ENCODE measurements at places on chromosomes 1 and 21.
A peak's percentile ranks its signal among the peaks of the same experiment; 100 is the strongest.

DNA sequence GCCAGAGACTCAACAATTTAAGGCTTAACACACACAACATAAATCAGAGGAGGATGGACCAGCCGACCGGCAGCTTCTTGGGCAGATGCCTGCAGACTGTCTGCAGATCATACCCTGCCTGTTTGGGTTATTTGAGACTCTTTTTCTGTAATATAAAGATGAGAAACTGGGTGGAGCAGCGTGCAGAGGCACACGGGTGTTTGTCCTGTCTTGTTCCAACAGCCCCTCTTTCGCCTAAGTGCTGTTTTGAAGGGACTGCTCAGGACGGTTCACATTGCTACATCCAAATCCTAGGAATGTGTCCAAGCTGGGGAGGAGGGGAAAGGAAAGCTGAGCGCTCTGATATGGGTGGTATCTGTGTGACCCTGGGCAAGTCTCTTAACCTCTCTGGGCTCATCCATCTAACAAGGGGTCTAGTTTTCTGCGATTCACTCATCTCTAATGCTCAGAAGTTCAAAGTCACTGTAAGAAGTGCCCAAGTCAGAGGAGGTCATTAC lies 149.9 kb downstream of the CLIC6 start:
- DNase-seq = no peak

GRCh38 chr1:43366179-43366578 lies 1.6 kb downstream of the ELOVL1 start:
- DNase-seq = no peak

GRCh38 chr1:10490286-10490970 lies 15.7 kb downstream of the PEX14 start:
- DNase-seq = no peak

DNA sequence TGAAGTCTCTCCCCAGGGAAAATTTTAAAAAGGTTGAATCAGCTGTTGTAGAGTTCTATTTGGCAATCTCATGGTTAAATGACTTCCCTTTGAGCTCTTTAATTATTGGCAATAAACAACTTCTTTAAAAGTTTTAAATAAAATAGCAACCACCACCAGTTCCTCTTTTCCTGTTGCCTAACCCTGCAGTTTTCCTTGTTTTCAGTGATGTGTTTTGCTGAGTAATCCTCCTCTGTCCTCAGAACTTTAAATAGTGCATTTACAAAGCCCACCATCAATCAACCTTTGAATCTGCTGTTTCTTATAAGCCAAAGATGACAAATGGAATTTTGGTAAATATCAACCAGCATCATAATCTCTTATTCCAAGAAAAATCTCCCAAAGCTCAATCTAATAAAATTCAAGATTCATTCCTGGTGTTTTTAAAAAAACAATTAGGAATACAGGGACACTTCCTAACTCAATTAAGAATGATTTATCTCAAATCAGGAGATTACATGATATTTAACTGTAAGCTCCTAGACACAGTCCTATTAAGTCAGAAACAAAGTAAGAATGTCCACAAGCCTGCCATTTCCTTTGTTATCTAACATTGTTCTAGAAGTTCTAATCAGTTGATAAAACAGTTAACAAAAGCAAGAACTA lies 14.8 kb downstream of the AVPR1B start:
- DNase-seq = no peak

- DNase-seq = no peak
Observed at GRCh38 chr1:107934578-107934977, 30.4 kb downstream of the VAV3 start.

GRCh38 chr21:15414057-15414456 lies 315.7 kb upstream of the USP25 start:
- DNase-seq = no peak

DNA sequence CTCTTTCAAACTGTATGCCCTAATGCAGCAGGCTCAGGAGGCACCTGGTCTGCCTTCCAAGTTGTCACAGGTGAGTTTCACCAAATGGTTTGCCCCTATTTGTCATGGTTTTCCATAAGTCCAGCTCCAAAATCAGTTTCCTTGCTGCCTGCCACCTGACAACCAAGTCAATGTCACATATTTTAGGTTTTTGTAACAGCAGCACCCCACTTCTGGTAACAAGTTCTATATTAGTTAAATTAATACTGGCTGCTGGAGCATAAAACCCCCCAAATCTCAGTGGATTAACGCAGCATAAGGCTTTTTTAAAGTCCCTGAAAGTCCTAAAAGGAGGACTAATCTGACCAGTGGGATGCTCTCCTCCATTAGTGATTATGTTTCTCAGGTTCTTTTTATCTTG lies 200.7 kb downstream of the RRAGC start:
- DNase-seq = no peak

- DNase-seq = no peak
Observed at GRCh38 chr1:230992100-230992774, 13.3 kb downstream of the ARV1 start.

GRCh38 chr1:163410073-163410999 lies 88.6 kb downstream of the NUF2 start:
- DNase-seq = no peak

DNA sequence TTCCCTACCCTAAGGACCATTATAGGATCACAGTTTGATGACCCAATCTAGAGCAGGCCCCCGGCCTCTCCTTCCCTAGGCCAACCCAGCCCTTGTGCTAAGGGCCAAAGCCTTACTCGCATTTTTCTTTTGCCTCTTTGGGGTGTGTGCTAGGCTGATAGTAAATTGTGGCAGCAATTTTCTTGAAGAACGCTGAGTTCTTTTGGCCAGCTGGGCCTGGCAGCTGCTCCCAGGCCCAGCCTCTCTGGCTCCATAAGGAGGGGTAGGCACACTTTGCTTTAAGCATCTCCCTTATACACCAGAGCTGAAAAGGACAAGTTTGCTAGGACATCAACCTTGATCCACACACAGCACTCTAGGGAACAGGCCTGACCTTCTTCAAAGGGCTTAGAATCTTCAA lies 4.2 kb downstream of the OLFML2B start:
- DNase-seq = no peak

DNA sequence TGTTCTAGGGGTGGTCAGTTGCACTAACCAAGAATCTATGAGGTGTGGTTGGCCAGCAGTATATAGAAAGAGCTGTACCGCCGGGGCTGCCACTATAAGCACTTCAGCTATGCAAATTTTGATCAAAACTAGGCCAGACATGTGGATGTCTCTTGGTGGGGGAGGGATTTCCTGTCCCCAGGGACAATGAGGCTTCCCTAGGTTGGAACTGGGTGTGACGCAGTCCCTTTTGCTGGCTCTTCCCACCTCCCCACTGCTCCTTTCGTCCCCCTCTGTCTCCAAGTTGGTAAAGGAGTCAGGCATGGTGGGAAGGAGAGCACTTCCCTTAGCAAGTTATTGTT lies 13.6 kb downstream of the SDCCAG8 start:
- DNase-seq = no peak

- DNase-seq = peak; percentile 76
Observed at GRCh38 chr1:26363549-26364448, 8.8 kb downstream of the ZNF683 start.

- no peak for DNase-seq
Observed at GRCh38 chr1:6424619-6425593, at the start of gene ESPN. ESPN (plus strand) TSS chr1:6424776; CDS start chr1:6424956, 180 bp downstream.

GRCh38 chr21:33339135-33339534 lies 14.4 kb downstream of the IFNAR1 start:
- no peak for DNase-seq

GRCh38 chr1:35171579-35171978 lies 21.4 kb downstream of the SFPQ start:
- DNase-seq = no peak

DNA sequence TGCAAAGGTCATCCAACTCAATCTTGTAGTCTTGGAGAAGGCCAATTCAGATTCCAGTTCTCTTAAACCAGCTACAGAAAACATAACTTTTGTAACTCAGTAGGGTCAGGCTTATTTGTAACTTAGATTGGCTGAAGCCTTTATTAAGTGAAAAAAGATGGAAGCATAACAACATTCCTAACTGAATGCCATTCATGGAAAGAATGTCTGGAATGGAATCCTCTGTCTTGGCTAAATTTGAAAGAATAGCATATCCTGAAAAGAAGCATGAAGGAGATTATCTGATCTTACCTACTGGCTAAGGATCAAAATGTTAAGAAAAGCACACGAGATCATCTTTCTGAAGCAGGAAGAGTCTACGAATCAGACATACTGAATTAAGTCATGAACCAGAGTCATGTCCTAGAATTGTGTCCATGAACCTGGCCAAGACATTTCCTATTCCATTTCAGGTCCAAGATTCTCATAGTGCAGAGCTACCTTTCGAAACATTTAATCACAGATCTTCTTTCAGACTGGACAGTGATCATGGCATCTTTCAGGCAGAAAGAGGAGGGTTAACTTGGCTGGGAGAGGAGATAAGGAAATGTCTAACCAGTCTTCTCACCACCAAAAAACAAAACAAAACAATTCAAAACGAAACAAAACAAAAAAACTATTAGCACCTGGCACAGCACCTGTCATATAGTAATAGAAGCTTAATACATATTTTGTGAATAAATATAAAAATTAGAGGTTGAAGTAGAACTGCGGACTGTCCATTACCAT lies 75.6 kb downstream of the XCL2 start:
- DNase-seq = no peak

DNA sequence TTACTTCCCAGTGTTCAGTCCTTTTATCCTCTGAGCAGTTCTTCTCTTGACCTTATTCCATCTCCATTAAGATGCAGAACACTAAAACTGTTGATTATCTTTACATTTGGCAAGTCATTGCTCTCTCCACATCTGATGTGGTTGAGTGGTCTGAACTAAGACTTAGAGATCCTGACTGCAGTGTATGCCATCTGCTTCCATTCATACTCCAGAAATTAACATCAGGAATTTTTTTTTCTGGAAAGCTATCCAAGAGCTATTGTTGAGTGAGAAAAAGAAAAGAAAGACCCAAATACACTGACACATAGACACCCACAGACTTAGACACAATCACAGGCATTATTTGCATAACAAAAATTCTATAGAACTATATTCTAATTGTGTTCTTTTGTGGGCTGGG lies 3.7 kb upstream of the TRIM62 start:
- no peak for DNase-seq

GRCh38 chr1:10642403-10643080 lies 153.9 kb downstream of the CASZ1 start:
- DNase-seq = no peak

DNA sequence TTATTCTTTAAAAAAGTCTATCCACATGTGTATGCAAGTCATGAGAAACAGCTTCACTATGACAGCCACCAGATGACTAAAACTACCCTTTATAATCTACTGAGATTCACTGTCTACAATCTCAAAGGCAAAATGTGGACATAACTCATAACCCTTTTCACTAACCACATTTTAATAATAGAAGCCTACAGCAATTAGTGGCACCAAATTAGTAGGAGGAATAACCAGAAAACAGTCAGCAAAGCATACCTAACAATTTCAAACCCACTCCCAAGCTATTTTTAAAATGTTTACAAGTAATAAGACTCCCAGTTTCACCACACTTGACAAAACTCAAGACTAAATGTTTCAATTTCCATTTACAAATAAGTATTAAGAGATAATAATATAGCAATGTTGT lies 442.9 kb downstream of the PTPRC start:
- no peak for DNase-seq

GRCh38 chr21:31282095-31282709 lies 61.9 kb downstream of the TIAM1 start:
- no peak for DNase-seq

GRCh38 chr1:228512781-228513198 lies 25.6 kb downstream of the RNF187 start:
- no peak for DNase-seq

- DNase-seq = no peak
Observed at GRCh38 chr21:22115746-22116145, 1117.5 kb downstream of the NCAM2 start.

DNA sequence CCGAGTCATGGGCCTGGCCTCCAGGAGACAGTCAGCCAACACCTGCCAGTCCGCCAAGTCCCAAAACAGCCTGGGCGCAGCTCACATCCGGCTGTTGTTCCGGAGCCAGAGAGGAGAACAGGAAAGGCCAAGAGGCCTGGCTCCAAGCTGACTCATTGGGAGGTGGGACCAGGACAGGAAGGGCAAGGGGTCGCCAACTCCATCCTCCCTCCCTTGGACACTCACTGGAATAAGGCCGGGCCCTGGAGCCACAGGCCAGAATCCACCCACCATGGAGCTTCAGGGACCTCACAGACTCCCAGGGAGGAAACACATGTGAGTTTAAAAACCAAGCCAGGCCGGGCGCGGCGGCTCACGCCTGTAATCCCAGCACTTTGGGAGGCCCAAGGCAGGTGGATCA lies 25.1 kb upstream of the CLIC4 start:
- DNase-seq = no peak

DNA sequence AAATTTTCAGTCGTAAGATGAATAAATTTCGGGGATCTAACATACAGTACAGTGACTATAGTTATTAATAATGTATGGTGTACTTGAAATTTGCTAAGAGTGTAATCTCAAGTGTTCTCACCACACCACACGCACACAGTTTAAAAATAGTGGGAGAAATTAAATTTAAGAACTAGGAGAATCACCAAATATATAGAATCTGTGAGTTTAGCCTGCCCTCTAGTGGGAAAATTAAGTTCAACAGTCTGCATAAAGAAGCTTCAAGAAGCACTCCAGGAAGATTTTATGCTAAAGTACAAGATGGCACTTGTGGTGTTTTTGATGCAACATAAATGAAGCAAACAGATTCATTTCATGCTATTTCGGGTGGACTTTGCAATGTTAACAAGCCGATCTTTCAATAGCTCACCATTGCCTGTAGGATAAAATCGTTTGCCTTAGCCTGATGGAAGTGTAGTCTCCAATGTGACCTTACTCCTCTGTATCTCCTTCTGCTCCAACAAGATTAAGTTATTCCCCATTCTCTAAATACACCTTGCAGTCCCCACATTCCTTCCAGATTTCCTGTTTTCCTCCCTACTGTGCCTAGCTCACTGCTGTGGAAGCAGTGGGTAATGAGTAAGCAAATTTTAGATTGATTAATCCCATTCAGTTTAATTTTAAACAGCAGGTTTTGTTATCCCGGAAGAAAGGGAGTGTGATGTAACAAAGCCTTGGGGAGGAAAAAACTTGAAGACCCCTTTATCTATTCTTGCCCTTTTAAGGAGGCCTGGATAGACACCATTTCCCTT lies 8.7 kb upstream of the PIK3C2B start:
- DNase-seq = peak; percentile 82

DNA sequence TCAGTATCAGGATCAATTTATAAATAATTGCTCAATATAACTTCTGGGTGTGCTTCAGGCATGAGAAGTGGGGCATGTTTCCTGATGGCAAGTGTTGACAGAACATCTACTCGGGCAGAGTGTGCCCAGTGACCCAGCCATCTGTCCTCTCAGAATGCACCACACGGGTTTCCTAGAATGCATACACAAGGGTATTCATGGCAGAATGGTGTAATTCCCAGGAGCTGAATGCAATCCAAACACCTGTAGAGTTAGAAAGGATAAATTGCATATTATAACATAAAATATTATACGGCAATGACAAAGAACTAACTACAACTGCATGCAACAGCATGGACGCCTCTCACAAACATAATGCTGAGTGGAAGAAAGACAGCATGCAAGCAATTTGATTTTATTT lies 391.9 kb downstream of the SIPA1L2 start:
- no peak for DNase-seq

DNA sequence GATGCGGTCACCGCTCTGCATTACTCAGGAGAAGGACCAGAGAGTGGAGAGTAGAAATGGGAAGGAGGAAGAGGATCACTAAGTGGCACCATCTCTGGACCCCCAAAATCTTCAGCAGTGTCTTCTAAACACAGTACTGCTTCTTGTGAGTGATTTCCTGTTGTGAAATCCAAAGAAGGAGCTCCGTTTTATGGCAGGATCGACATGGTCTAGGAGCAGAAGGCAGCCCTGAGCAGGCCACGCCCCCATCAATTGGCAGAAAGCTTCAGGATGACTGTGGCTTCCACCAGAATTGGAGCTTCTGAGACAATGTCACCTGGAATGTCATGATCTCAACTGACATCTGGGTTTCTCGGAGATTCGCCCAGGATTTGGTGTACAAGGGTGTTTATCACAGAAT lies 171.5 kb downstream of the ADSS2 start:
- DNase-seq = no peak
